ENCODE measurements at places on chromosomes 5 and 9.

DNA sequence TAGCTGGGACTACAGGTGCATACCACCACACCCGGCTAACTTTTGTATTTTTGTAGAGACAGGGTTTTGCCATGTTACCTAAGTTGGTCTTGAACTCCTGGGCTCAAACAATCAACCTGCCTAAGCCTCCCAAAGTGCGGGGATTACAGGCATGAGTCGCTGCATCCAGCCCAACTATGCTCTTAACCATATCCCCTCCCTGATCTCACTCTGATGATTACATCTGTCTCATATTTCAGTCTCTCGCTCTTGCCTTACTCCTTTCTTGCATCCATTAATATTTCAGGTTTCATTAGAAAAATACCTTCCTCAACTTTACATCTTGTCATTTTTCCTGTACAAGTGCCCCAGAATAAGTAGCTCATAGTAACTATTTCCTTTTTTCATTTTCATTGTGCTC is 61.0 kb upstream of the BASP1 start:
- DNase-seq, result no peak

DNA sequence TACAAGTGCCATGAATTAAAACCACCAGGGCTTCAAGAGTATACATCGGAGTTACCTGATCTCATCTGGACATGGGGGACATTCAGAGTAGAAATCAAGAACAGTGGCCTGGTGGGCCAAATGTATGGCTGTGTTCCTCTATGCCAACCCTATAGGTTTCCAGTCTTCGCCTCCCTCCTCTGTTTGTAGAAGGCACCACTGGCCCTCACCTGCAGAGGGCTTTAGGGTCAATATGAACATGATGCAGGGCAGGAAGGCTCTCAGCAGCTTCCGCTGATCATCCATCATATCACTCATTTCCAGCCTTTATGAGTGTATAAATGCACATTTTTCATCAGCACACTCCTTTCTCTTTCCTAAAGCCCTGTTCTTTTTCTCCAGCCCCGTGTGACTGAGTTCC is 555.5 kb upstream of the BRINP1 start:
- no peak for DNase-seq

DNA sequence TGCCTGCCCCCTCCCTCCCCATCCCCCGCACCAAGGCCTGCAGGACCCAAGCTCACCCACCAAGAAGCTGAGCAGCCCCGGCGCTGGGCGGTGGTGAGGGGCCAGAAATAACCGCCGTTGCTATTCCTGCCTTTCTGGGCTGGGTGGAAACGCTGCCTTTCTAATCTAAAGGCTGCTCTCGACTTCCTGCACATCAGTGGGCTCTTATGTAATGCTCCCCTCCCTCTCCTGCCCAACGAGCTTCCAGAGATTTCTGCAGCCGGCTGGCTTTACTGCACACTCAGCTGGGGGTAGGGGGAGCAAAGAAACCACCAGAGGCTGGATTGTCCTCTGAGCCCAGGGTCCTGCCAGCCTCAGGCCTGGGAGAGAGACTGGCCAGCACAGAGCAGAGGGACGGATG is 6.9 kb upstream of the EGR1 start:
- DNase-seq, result no peak

DNA sequence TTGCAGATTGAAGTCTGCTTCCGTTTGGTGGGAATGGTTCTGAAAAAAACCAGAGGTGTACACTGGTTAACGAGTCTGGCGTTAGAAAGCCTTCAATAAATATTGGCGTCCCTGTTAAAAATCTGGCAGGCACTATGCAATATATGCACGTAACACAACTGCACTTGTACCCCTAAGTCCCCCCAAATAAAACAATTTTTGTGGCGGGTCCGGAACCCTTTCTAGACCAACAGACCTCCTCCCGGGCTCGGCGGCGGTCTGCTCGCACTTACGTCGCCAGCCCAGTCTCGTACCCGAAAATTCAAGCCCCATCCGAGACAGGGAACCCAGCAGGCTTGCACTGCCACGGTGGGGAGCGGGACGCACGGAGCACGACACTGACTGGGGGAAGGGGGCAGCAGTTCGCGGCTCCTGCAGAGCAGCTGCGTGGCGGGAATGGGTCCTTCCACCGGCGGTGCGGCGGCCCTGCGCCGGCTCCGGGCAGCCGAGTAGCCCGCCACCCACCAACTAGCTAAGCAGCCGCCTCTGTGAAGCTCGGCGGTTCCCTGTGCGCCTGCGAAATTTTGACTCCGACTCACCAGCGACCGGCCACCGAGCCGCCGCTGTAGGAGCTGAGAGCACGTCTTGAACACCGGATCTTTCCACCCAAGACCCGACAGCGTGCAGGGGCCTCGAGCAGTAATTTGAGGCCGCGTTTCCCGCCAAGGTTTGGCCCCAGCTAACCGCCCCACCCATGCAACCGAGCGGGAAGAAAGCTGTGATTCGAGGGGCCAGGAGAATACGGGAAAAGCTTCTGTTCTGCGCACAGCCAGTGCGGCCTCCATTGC is 3.9 kb downstream of the MCIDAS start:
- DNase-seq, result peak; percentile 73

GRCh38 chr9:28135549-28135948 is 562.3 kb upstream of the C9orf72 start:
- no peak for DNase-seq

- DNase-seq, result no peak
These were observed 70.7 kb downstream of the RFK start for GRCh38 chr9:76323490-76323889.

All from H1 (cell line).